Fibroblast of skin of left quadriceps (primary cell): ENCODE measurements at places on chromosomes 7 and 10.
A peak's percentile ranks its signal among the peaks of the same experiment; 100 is the strongest.

GRCh38 chr7:82122275-82122674, 321.3 kb downstream of the CACNA2D1 start:
- DNase-seq: no peak

GRCh38 chr7:130377178-130377577, 3.1 kb upstream of the CPA1 start:
- DNase-seq: no peak

GRCh38 chr10:114704679-114705078, 46.6 kb upstream of the ABLIM1 start:
- no peak for DNase-seq

DNA sequence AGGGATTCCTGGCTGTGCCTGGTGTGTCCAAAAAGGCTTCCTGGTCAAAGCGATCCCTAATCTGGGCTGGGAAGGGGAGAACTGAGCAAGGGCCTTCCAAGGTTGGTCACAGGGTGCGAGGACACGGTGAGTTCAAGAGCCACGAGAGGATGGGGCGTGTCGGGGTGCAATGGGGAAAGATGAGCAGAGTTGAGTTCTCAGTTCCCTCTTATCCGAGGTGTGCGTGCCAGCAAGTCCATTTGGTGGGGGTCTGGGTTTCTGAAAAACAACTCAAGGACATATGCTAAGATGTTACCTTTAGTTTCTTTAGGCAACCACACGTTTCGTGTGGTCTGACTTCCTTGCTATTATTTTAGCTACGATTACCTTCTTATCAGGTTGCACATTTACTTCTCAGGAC, 1.3 kb downstream of the ZNF775 start:
- no peak for DNase-seq

DNA sequence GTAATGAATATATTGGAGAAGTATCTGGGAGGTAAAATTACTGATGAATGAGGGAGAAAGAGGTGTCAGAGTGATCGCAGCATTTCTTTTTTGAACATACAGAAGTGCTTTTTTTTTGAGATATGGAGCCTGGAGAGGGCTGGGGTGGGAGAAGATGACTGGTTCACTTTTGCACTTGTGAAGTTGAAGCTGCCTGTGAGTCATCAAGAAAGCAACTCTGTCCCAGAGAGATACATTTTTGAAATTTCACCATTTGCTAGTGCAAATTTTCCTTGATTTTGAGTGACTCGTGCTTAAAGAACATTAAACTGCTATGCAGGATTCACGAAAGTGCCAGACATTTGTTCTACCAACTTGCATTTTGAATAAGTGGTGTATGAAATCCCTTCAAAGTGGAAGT, 81.8 kb downstream of the ADRA2A start:
- DNase-seq: no peak

GRCh38 chr10:69516316-69516715, 56.9 kb downstream of the NEUROG3 start:
- no peak for DNase-seq

DNA sequence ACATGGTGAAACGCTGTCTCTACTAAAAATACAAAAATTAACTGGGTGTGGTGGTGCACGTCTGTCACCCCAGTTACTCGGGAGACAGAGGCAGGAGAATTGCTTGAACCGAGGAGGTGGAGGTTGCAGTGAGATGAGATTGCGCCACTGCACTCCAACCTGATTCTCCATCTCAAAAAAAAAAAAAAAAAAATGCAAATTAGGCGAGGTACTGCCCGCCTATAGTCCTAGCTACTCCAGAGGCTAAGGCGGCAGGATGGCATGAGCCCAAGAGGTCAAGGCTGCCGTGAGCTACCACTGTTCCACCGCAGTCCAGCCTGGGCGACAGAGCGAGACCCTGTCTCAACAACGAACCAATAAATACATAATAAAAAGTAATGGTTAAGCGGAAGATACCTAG, 1.1 kb upstream of the EIF4H start:
- DNase-seq: no peak

DNA sequence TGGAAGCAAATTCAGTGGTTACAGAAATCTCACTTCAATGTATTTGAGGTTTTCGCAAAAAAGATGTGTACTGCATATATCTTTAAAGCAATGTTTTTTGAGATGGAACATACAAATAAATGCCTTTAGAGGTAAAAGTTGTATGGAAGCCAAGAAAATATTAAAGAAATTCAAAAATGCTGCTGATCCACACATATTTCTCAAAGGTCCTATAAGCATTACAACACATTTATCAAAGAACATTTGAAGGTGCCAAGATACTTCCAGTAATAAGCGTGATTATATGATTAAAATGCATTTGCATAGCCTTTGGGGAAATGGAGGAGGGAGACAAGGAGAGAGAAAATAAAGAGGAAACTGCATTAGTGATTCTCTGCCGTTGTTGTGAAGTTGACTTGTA, 260.1 kb downstream of the BICC1 start:
- no peak for DNase-seq

DNA sequence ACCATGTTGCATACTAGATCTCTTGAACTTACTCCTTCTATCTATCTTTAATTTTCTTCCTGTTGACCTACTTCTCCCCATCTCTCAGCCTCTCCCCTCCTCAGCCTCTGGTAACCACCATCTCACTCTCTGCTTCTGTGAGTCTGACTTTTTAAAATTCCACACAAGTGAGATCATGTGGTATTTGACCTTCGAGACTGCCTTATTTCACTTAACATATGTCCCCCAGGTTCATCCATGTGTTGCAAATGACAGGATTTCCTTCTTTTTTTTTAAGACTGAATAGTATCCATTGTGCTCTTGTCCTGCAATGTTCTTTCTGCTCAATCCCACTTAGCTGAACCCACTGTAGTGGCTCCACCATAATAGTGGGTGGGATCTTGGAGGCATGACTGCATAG, 51.4 kb upstream of the DNAJC1 start:
- no peak for DNase-seq

DNA sequence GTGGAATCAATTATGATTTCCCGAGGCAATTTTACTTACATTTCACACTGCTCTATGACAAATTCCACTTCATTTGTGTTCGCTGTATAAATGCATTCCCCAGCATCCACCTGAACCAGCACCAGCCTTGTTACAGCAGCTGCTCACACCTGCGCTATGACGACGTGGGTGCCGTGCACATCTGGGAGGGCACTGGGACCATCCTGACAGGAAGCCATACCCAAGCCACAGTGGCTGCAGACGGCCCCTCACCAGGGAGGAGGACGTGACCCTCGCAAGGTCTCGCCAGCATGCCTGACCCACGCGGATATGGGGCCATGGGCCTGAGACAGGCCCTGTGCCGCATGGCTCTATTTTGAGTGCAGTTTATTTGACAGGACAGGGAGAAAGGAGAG, 201.3 kb downstream of the MAD1L1 start:
- no peak for DNase-seq

DNA sequence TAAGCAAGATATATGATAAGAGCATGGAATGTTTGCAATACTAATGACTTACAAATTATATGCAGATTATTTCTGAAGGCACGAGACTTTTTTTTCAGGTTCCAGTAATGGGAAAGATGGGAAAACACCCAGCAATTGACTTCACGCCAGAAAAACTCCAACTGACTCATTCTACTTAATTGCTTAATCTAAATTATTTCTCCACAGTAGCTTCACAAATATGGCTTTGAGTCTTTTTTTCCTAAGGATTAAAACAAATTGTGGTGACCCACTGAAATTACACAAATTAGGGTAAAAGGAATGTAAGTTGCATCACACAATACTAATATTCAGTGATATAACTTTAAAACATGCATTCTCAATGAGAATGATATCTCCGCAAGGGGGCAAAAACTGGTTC, 138.7 kb downstream of the GNAI1 start:
- peak; percentile 84 for DNase-seq

DNA sequence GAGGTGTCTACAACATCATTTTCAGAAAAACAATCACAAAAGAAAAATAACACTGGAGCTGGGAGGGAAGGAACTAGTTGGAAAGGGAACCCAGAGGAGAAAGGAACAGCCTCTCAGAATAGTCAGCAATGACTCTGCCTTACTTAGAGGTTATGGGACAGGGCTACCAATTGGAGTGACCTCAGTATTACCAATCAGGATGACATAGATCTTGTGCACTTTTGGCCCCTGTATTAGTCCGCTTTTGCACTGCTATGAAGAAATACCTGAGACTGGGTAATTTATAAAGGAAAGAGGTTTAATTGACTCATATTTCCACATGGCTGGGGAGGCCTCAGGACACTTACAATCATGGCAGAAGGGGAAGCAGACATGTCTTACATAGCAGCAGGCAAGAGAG, 99.7 kb upstream of the SDK1 start:
- DNase-seq: no peak

GRCh38 chr7:42070068-42070467, 166.9 kb downstream of the GLI3 start:
- DNase-seq: no peak

- DNase-seq: no peak
Observed at GRCh38 chr10:119209035-119209735, 1.8 kb downstream of the GRK5 start.

GRCh38 chr7:44145969-44146911, 5.1 kb upstream of the MYL7 start:
- DNase-seq: peak; percentile 27

GRCh38 chr10:99551158-99551557, 18.4 kb downstream of the NKX2-3 start:
- DNase-seq: no peak

GRCh38 chr10:60425392-60426110, 35.9 kb upstream of the ANK3 start:
- no peak for DNase-seq

DNA sequence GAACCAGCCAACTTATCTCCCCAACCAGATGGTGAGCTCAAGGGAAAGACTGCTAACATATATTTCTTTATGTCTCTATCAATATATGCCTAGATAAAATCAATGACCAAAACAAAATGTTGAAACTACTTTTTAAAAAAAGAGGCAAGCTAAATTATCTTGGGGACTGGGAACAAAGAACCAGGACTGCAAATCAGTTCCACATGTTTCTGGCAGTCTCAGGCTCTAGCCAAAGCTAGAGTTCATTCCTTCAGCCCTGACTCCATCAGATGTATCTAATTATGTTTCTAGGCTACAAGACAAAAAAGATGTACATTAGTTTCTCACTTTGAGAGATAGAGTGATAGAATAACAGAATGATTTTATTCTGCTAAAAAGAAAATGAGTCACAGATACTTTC, 1290.3 kb upstream of the SORCS1 start:
- DNase-seq: peak; percentile 86

- no peak for DNase-seq
Observed at GRCh38 chr7:79529214-79529880, 75.9 kb upstream of the MAGI2 start.

- DNase-seq: no peak
Observed at GRCh38 chr10:75477680-75478079, 46.3 kb downstream of the LRMDA start.

DNA sequence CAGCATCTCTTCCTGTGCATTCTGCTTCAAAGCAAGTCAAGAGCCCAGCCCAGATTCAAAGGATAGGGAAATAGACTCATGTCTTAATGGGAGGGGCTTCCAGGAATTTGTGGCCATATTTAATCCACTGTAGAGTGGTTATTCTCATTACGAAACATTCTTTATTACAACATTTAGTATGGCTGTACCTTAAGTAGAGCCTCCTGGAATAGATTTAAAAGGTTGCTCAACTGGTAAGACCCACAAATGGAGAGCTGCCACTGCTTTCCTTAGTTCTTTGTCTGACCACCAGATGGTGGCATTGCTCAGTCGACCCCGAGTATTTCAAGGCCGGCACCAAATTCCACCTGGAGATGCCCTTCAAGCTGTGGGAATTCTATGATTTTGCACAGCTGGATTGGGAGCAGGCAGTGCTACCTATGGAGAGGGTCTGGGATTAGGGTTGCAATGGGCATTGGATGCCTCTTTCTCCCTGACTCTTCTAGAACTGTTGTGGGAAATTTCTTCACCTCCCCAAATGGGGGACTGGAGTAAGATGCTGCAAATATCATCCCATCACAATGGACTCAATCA, 102.2 kb downstream of the RBM20 start:
- DNase-seq: peak; percentile 54

DNA sequence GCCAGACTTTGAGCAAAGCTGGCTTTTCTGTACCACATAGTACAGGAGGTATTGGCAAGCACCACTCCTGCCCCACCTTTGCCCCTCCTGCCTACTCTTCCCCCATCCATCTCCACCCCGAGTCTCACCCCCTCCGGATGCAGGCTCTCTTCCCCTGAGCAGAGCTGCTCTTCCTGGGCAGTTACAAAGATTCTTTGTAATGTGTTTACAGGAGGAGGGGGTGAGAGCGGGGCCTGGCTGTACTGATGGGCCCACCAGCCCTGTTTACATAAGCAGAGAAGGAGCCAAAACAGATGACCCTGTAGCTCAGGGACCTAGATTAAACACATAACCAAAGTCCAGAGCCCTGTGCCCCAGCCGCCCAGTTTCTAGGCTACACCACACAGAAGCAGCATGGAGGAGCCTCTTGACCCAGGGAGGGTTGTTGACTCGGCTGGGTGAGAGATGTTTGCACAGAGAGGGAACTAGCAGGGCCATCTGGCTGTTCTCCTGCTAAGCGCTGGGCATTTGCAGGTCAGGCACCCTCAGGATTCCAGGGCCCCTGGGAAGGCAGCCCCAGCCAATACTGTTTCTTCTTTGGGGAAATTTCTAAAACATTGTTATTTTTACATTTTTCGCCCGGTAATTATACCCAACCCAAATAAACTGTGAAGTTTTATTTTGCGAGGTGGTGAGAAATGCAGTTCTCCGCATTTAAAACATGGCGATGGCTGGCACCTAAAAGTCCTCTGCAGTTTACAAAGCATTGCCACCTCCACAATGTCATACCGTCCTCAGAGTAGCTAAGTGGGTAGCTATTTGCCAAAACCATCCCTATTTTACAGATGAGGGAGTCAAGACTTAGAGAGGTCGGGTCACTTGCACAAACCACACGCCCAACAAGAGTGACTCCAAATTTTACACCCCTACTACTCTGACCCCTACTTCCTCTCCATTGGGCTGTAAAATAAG, 11.4 kb upstream of the ZKSCAN1 start:
- no peak for DNase-seq

DNA sequence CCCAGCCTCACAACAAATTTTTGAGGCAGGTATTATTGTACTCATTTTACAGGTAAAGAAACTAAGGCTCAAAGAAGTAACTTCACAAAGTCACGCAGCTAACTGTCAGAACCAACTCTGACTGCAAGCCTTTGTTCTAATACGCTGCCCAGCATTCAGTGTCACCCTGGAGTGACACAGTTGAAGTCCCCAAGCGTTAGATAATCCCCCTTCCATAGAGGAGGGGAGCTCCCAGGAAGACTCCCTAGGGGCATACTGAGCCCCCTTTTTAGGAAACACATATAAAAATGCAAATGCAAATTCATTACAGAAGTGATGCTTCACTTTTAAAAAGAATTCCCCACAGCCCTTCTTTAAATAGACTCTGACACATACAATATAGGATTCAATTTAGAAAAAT, 101.0 kb upstream of the MACROH2A2 start:
- no peak for DNase-seq

- peak; percentile 63 for DNase-seq
Observed at GRCh38 chr10:25059990-25060389, 43.6 kb downstream of the THNSL1 start.

GRCh38 chr7:123208793-123209192, 9.0 kb upstream of the SLC13A1 start:
- DNase-seq: no peak

GRCh38 chr7:81857385-81857784, 87.5 kb upstream of the HGF start:
- no peak for DNase-seq
